ENCODE measurements at places on chromosomes 2 and 18.

GRCh38 chr2:221553333-221553732 lies 18.8 kb downstream of the EPHA4 start:
- DNase-seq: no peak

- no peak for DNase-seq
Measured at GRCh38 chr18:71986351-71987050, 557.6 kb downstream of the CBLN2 start.

- no peak for DNase-seq
Measured at GRCh38 chr2:47093626-47094025, 61.5 kb downstream of the STPG4 start.

GRCh38 chr2:84796798-84797197 lies 84.1 kb downstream of the TRABD2A start:
- DNase-seq: no peak

All from stimulated activated CD8-positive, alpha-beta memory T cell treated with anti-CD3 and anti-CD28 coated beads, Interleukin-4, amount 100 ng/mL, for 1 hour (primary cell).